ENCODE measurements at places on chromosomes 7 and 10.

GRCh38 chr10:128896963-128897362 lies 570.1 kb upstream of the MGMT start:
- no peak overlapping the region for H3K27ac ChIP-seq
- no peak for DNase-seq
- H3K4me1 ChIP-seq: no peaks in the 10 kb centered on the region
- H3K27me3 ChIP-seq: no peaks in the 10 kb centered on the region
- no peaks in the 10 kb centered on the region for H3K36me3 ChIP-seq

GRCh38 chr7:108009873-108010272 lies 6.9 kb upstream of the LAMB1 start:
- no peaks in the 10 kb centered on the region for H3K36me3 ChIP-seq
- no peaks in the 10 kb centered on the region for H3K4me1 ChIP-seq

DNA sequence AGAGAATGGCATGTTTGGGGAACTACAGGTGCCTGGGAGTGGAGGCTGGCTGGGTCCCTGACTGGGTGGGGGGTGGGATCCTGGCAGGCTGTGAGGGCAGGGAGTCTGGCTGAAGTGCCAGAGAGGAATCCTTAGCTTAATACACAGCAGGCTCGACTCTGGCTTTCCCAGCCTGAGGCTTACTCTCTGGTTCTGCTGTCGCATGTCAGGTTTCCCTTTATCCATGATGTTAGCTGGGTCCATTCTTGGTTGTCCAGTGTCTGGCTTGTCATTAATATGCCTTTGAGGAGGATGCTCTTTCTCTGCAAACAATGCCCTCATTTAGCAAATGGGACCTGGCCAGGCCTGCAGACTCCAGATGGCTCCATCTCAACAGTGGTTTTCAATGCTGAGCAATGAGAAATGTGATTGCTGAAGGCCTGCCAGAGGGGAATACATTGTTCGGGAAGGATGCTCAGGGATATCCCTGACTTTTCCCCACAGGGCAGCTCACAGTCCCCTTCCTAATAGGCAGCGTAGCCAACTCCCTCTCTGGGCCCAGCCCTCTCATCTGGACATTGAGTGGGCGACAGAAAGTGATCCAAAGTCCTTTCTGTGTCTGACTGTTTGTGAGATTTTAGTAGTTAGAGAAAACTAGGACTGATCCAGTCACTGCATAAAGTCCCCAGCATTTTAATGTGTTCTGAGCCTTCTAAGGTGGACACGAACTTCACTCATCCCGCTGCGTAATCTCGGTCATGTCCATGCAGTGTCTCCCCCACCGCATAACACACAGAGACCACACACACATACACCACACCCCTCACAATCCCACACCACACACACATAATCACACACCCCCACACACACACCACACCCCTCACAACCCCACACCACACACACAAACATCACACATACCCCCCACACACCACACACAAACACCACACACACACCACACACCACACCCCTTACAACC lies 124.9 kb downstream of the ANLN start:
- no peak overlapping the region for H3K27ac ChIP-seq
- DNase-seq: no peak
- H3K4me3 ChIP-seq: no peak overlapping the region
- H3K27me3 ChIP-seq: no peaks in the 10 kb centered on the region

DNA sequence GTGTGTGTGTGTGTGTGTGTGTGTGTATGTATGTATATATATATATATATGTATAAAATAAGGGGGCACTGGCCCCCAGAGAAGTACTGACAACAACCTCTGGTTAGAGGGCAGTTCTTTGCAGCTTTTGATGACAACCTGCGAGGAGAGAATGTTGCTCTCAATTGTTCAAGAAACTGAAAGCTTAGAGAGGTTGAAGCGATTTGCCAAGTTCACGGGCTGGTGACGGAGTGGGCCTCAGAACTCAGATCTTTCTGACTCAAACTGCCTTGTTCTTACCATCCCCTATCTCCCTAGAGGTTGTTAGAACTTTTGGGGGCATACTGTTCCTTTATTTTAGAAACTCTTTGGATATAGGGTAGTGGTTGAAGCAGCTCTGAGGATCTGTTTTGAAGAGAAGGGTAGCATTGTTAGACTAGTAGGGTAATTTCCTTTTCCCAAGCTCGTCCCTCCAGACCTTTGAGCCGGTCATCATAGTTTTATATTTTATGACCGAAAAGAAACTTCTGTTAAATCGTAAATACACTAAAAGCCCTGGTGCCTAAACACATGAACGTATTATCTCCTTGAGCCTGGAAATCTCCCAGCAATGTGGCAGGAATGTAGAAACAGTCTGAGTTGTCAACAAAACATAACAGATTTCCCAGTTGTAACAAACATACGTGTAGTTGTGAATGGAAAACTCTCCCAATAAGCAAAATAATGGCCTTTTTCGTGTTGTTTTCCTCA lies 541.7 kb upstream of the GALNT17 start:
- no peaks in the 10 kb centered on the region for H3K4me1 ChIP-seq
- no peaks in the 10 kb centered on the region for H3K27me3 ChIP-seq
- no peak overlapping the region for H3K4me3 ChIP-seq
- DNase-seq: no peak

DNA sequence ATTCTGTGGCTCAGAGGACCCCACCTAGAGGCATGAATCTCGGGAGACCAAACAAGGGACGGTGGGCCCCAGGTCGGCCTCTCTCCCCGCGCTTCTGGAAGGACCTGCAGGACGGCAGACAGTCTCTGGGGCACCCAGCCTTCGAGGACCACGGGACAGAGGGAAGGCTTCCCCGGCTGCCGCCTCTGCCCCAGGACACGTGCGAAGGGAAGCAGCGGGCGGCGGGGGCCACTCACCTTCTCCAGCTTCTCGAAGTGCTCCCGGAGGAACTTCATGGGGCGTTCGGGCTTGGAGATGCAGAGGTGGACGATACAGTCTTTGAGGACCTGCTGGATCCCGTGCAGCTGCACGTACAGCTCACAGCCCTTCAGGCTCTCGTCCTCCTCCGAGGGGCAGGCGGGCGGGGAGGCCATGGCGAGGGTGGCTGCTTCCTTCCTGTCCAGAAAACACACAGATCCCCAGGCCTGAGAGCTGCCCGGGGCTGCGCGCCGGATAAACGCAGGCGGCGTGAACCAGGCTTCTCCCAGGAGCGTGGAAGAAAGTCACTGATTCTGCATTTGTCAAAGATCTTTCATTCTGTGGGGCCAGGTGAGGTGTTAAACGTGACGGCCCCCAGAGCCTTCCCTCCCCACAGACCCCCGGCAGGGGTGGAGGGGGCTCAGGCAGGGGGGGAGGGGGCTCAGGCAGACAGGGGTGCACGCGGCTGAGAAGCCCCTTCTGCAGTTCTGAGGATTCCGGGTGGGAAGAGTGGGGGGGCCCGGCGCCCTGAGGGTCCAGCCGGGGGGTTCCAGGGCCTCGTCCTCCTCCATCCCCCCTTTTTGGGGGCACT lies 15.2 kb upstream of the DNAAF5 start:
- peaks cover 8% of the 10 kb centered on the region for H3K36me3 ChIP-seq
- H3K4me1 ChIP-seq: no peaks in the 10 kb centered on the region
- no peaks in the 10 kb centered on the region for H3K27me3 ChIP-seq

DNA sequence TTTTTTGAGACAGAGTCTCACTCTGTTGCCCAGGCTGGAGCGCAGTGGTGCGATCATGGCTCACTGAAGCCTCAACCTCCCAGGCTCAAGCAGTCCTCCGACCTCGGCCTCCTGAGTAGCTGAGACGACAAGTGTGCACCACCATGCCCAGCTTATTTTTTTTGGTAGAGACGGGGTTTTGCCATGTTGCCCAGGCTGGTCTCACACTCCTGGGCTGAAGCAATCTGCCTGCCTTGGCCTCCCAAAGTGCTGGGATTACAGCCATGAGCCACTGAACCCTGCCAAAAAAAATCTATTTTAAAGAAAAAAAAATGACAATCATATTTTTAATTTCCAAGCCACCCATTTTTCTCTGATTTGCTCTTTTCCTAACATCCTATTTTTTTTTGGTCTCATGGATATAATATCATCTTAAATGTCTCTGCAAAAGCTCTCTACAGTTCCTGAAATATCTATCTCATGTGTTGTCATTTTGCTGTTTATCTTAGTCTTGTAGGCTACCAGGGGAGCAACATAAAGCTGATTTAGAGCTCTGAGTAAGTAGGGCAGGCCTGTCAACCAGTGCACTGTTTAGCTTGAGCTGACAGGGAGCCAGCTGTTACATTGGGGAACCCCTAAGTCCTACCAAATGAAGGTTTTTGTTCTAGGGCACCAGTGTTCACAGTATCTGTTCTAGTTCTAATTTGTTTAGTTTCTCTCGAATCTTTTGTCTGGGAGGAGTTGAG lies 29.9 kb upstream of the HBP1 start:
- H3K36me3 ChIP-seq: no peaks in the 10 kb centered on the region
- no peaks in the 10 kb centered on the region for H3K4me1 ChIP-seq
- no peak for DNase-seq
- no peak overlapping the region for H3K4me3 ChIP-seq
- no peaks in the 10 kb centered on the region for H3K27me3 ChIP-seq
- no peak overlapping the region for H3K27ac ChIP-seq

DNA sequence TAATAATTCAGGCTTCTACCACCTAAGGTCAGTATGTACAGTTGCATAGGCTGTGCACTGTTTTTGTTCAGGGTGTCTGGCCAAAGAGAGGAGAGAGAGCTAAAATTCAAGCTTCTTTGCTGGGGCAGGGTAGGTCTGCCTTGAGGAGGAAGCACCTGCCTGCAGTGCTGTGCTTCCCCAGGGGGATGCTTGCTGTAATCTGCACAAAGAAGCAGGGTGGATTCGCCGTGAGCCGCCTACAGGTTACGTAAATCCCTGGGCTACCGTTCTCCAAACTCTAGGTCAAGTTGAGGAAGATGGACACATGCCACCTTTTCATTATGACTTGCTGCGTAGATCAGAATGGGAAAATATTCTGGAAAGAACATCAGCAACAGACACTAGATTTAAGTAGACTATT lies 543.3 kb downstream of the TNS3 start:
- no peaks in the 10 kb centered on the region for H3K4me1 ChIP-seq
- no peaks in the 10 kb centered on the region for H3K36me3 ChIP-seq
- H3K27ac ChIP-seq: no peak overlapping the region
- H3K27me3 ChIP-seq: no peaks in the 10 kb centered on the region
- no peak for DNase-seq

DNA sequence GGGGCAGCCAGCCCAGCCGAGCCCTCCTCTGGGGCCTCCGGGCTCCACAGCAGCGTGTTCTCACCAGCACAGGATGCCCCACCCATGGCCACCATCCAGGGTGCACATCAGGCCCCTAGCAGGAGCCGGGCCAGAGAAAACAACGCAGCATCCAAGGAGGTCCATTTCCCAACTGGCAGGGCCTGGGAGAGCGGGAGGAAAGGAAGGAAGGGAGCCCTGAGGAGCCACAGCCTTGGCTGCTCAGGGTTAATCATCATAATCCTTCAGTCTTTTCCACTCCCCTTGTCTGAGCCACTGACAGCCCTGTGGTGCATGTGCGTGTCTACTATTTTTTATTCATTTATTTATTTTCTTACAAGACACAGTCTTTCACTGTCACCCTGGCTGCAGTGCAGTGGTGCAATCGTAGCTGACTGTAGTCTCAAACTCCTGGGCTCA lies 3.6 kb downstream of the PLAC9 start:
- H3K27me3 ChIP-seq: peaks cover 3% of the 10 kb centered on the region
- no peak overlapping the region for H3K27ac ChIP-seq
- H3K4me1 ChIP-seq: no peaks in the 10 kb centered on the region
- H3K4me3 ChIP-seq: no peak overlapping the region

DNA sequence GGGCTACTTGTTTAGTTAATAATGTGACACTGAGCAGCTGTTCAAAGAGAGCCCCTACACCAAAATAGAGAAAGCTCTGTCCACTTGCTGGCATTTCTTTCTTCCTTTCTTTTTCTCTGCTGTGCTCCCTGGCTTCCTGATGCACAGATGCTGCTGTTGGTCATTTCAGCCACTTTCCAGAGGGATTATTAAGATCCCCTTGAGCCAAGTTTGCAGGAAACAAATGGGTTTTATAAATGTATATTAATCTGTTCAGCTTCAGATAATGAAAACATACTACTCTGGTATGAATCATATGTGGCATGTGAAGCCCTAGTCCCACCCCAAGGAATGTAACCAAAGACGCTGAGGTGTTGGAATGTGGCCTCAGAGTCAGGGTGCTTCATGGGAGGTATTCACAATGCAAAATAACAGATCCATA lies 638.2 kb upstream of the FZD8 start:
- H3K4me1 ChIP-seq: no peaks in the 10 kb centered on the region
- no peak overlapping the region for H3K4me3 ChIP-seq
- DNase-seq: no peak
- H3K27me3 ChIP-seq: no peaks in the 10 kb centered on the region
- no peaks in the 10 kb centered on the region for H3K36me3 ChIP-seq
- no peak overlapping the region for H3K27ac ChIP-seq

DNA sequence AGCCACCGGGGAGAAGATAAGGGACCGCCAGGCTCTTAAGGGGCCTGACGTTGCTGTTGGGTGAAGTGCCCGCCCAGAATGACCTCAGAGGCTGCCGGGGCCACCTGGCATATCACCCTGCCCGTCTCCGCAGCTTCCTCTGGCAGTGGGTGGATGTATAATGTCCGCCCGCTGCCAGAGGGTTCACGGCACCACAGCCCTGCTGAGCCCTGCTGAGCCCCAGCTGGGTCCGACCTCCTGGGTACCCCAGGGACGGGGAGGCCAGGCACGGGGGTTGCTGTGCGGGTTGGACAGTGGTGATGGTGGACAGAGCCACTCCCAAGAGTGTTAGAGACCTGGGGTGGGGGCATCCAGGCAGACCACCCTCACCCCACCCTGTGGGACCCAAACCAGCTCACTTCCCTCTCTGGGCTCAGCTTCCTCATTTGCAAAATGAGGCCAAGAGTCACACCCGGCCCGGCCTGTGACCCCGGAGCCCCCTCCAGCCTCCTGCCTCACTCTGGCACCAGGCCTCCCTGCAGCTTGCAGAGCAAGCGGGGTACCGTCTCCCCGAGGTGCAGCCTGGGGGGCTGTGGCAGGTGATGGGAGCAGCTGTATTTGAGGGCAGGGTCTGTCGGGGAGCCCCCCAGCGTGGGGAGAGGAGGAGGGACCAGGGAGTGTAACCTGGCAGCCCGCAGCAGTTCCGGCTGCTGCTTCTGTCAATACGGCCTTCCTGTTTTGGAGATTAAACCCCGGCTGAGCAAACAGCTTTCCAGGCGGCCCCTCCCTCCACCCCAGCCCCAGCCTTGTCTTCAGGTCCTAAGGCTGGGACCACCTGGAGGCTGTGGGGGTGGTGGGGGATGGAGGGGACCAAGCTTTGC lies 8.4 kb upstream of the LFNG start:
- peak overlapping the region; percentile 87 for H3K27ac ChIP-seq
- H3K36me3 ChIP-seq: no peaks in the 10 kb centered on the region
- peaks cover 58% of the 10 kb centered on the region for H3K4me1 ChIP-seq
- peak overlapping the region; percentile 63 for H3K4me3 ChIP-seq
- DNase-seq: peak; percentile 65
- H3K27me3 ChIP-seq: no peaks in the 10 kb centered on the region

- H3K4me3 ChIP-seq: no peak overlapping the region
- DNase-seq: no peak
- no peaks in the 10 kb centered on the region for H3K36me3 ChIP-seq
- H3K27ac ChIP-seq: no peak overlapping the region
- H3K4me1 ChIP-seq: no peaks in the 10 kb centered on the region
- H3K27me3 ChIP-seq: no peaks in the 10 kb centered on the region
These were observed 137.1 kb downstream of the OAT start for GRCh38 chr10:124281666-124282065.

- H3K27me3 ChIP-seq: no peaks in the 10 kb centered on the region
- no peak overlapping the region for H3K27ac ChIP-seq
- no peaks in the 10 kb centered on the region for H3K36me3 ChIP-seq
- H3K4me3 ChIP-seq: no peak overlapping the region
- no peaks in the 10 kb centered on the region for H3K4me1 ChIP-seq
These were observed 19.7 kb upstream of the ITGA8 start for GRCh38 chr10:15739254-15739970.
